ENCODE measurements at places on chromosomes 16 and 17. TPM values are rescaled to one million over a fixed set of nuclear protein-coding genes. Genes with fewer than 3 reads are reported as not detected.

Gene LAT
- 6.4 TPM for total RNA-seq

Gene CLEC10A
- total RNA-seq = not detected

Gene TOB1
- total RNA-seq = 89.3 TPM

DNA sequence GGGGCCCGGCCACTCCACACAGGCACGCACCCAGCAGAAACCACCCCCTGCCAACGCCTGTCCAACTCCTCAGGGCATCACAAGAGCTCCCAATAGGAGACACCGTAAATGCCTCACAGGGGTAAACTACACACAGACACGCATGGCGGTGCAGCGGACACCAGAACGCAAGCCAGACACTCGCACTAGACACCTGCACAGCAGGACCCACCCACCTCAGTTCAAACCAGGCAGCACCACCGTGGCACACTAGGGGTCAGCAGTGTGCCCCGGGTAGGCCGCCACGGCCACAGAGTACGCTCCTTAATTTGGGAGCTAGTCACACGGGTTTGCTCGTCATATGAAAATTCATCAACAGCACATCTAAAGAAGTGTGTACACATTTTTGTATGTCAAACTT lies 3.4 kb downstream of the SLC38A10 start:
- H3K36me3 ChIP-seq = peaks cover 5% of the 10 kb centered on the region
- no peak overlapping the region for H3K4me3 ChIP-seq
- H3K27ac ChIP-seq = no peak overlapping the region
- peaks cover 29% of the 10 kb centered on the region for H3K4me1 ChIP-seq
- no peak for DNase-seq
- no peaks in the 10 kb centered on the region for H3K27me3 ChIP-seq

All from HFFc6 (cell line).